Stimulated activated CD8-positive, alpha-beta memory T cell treated with anti-CD3 and anti-CD28 coated beads, Interleukin-4, amount 100 ng/mL, for 4 hours (primary cell): ENCODE measurements at places on chromosomes 3 and 15.

GRCh38 chr3:14494973-14495300 is 45.2 kb downstream of the GRIP2 start:
- no peak for DNase-seq

DNA sequence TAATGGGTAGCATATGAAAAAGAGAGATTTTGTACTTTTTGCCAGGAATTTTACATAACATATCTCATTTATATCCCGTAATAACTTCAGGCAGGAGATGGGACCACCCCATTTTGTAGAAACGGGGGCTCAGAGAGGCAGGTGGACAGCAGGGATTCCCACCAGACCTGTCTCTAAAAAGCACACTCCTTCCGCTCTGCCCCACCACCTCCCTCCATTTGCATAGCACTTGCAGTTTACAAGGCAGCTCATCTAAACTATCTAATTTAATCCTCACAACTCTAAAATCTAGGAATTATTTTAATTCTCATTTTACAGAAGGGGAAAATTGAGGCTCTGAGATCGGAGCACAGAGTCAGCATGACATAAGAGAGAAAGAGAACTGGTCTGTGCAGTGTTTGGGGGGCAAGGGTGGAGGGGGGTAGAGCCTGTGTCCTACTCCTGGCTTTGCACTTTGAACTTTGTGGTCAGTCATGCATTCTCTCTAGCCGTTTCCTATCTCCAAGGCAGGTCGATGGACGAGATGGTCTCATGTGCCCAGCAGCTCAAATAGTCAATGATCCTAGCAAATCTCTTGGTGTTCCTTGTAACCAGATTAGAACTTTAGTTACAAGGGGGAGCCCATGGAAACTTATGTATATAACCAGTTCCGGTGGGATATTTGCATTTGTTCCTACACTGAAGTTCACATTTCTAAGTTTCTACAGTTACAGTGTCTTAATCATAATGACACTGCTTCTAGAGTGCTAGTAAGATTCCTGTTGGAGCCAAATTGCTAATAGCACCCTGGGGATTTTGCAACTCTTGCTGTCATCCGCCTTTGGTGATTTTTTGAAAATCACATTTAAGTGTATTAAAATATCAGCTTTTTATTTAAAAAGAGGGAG is 18.6 kb downstream of the CRYGS start:
- DNase-seq, result no peak

- DNase-seq, result no peak
Observed at GRCh38 chr15:69304182-69304545, 5.5 kb downstream of the PAQR5 start.

GRCh38 chr3:11671648-11672100 is 28.0 kb upstream of the VGLL4 start:
- DNase-seq, result no peak

DNA sequence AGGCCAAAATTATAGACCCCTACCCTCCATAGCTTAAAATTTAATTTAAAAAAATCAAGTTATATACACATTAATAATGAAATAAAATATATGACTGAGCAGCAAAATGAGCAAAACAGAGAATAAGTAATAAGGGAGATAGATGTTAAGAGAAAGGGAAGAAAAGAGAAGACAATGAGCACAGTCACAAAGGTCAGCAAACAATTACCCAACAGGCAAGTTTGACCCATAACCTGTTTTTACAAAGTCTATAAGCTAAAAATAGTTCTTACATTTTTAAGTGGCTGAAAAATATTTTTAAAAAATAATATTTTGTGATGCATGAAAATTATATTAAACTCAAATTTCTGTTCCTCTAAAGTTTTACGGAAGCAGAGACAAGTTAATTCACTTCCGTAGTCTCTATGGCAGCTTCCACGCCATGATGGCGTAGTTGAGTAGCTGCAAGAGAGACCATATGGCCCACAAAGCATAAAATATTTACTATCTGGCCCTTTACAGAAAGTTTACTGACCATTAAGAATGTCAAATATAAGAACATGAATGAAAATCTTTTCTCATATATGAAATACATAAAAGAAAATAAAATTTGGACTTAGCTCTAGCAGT is 47.5 kb downstream of the ACAP2 start:
- DNase-seq, result no peak

GRCh38 chr15:28919201-28919635 is 33.4 kb downstream of the APBA2 start:
- DNase-seq, result no peak

DNA sequence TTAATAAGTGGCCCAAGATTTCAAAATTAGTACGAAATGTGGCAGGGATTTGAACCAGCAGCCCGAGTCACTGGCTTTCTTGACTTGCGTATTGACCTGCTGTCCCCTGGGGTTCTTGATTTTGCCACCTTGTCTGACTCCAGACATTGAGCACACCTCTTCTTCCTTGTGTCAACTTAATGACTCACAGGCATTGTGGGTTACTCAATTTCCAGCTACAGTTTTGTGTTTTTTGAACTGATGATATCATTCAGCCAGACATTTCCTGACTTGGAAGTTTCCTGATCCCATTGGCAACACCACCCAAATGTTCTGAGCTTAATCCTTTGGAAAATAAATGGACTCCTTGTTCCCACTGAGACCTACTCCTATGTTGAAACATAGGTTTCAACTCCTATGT is 64.2 kb downstream of the MOBP start:
- no peak for DNase-seq

DNA sequence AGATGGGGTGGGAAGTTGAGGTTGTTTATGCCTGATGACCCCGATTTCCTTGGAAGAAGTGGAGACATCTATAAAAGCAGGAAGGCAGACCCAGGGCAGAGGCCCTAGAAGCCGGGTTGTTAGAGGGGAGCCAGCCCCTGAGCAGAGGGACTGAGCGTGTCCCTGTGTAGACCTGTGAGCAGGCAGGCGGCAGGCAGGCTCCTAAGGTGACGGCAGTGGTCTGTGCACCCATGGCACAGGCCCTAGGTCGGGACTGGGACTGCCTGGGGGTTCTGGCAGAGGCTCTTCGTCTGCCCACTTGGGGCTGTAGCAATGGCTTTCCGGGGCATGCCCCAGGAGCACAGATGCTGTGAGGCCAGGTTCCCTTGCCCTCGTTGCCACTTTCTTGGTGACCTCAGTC is 9.9 kb downstream of the SEMA4B start:
- DNase-seq, result no peak

- DNase-seq, result no peak
Observed at GRCh38 chr3:25567388-25567787, 97.3 kb downstream of the TOP2B start.

DNA sequence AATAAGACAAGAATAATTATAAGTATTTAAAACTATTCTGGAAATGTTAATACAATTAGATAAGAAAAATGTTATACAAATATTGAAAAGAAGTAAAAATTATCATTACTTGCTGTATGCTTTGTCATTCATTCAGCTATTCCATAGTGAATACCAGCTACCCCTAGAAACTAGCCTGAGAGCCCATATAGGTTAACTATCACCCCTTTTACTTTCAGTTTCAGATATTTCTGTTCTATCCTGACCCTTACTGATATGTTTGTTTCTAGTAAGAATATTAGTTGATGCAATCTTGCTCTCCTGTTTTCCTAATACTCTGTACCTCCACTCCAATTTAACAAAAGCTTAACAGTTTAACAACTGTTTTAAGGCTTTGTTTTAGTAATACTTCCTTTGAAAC is 31.6 kb downstream of the FAM227B start:
- no peak for DNase-seq

GRCh38 chr15:48465410-48465809 is 134.2 kb downstream of the DUT start:
- DNase-seq, result no peak

DNA sequence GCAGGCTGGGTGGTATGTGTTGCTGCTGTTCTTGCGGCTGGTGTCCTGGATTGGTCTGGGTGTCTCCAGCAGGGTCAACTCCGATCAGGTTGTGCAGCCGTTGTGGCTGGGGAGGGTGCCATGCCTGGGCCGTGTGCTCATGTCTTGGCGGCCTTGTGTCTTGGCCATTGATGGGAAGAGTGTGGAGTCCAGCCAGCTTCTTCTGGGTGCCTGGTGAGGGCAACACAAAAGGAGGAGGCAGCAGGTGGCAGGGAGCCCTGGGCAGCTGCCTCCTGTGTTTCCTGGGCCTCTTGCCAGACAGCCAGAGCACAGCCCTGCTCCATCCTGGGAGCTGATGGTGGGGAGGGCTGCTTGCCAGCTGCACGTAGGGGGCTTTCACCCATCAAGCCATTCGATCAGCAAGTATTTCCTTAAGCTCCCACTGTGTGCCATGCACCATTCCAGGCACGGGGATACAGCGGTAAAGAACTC is 4.3 kb downstream of the CHAC1 start:
- DNase-seq, result no peak

- DNase-seq, result no peak
Observed at GRCh38 chr15:84750583-84751092, 2.2 kb downstream of the ZNF592 start.

GRCh38 chr3:52827441-52827840 is 3.0 kb downstream of the ITIH4 start:
- no peak for DNase-seq

- no peak for DNase-seq
Observed at GRCh38 chr3:119937229-119937628, 155.3 kb downstream of the NR1I2 start.

DNA sequence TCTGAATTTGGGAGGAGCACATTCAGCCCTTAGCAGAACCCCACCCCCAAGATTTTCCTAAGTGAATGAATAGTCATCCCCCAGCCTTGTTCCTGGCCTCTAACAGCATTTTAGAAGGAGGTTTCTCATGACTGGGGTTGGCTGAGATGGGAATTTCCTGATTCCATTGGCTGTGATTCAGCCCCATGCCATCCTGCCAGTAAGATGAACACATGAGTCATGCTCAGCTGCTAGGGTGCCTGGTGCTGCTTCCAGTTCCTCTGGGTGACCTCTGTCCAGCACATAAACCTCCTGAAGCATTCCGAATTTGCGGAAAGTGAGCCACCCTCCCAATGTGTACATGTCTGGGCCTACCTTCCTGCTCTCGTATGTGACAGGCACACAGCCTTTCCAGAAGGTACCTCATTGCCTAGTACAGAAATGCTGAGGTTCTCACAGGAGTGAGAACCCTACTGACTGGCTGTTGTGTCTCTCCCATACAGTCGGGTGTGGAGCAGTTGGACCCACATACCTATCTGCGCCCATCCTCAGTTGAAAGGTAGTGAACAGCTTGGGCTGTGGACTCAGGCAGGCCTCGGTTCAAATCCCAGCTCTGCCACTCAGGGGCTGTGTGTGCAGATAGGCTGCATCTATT is 91.7 kb downstream of the APBA2 start:
- DNase-seq, result no peak

- peak; percentile 22 for DNase-seq
Observed at GRCh38 chr15:59997070-59997701, 6.9 kb upstream of the FOXB1 start.
